ENCODE measurements at places on chromosomes 2 and 18.

DNA sequence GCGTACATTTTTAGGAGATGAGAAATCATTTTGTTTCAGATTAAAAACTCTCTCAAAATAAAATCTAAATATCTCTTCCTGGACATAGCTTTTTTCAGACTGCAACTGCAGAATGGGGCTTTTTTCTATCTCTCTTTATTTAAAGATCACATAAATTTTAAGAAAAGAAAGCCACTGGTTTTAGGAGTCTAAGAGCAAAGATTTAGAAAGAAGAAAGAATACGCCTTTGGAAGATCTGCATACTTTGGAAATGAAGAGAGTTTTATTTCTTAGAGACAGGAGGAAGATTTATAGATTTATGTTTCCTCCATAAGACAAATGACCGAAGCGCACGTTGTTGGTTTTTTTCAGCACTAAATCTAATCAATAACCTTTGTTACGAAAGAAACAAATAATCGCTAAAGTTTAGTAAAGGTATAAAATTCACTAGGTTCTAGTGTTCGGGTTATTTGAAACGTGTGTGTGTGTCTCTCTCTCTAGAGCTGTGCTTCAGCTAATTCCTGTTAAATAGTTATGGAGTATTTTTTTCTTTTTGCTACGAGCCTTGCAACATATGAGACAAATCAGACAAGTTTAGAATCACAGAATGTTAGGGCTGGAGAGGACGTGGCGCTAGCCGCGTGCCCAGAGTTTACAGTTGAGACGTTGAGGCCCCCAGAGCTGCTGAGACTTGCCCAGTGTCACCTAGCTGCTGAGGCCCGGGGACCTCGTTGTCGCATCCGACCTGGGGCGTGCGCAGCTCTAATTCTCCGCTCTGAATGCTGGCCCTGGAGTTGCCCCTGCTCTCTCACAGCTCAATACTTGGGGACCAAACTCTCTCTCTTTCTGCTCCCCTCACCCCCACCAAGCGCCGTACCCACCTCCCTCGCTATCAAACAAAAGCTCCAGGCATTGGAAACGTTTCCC is 69.9 kb downstream of the CTAGE1 start:
- DNase-seq = no peak

GRCh38 chr18:52577795-52578194 is 237.8 kb downstream of the DCC start:
- no peak for DNase-seq

- DNase-seq = no peak
Measured at GRCh38 chr2:231720987-231721966, 13.0 kb downstream of the PTMA start.

DNA sequence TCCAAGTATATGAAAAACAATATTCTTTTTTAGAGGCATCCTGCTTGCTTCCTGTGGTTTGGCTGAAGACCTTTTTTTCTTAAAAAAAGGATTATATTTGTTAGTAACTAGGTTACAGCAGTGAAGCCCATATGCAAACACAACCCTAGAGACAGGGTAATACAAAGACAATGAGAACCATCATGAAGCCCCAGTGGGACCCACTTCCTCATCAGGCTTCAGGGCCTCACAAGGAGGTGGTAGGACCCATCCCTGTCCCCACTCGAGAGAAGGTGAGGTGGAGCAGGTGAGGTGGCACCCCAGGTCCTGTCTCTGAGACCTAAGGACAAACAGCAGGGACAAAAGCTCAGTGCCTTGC is 80.3 kb downstream of the EDAR start:
- no peak for DNase-seq

- DNase-seq = no peak
Measured at GRCh38 chr2:181395851-181396250, 61.3 kb upstream of the ITGA4 start.
